ENCODE measurements at places on chromosomes 1 and 21. TPM values are rescaled to one million over a fixed set of nuclear protein-coding genes. Genes with fewer than 3 reads are reported as not detected.

The THEMIS2 gene
- 64.9 TPM for total RNA-seq

The LAMB3 gene
- total RNA-seq: 35.6 TPM

The CD52 gene
- 27.1 TPM for total RNA-seq

The CACNA1S gene
- total RNA-seq: not detected

The BRINP2 gene
- total RNA-seq: not detected

The PTPRF gene
- total RNA-seq: 270 TPM

The KCNH1 gene
- total RNA-seq: 0.26 TPM

The ARHGEF10L gene
- total RNA-seq: 37.0 TPM

The C1QTNF12 gene
- 2.9 TPM for total RNA-seq

The PLXNA2 gene
- 49.0 TPM for total RNA-seq

The NEK2 gene
- not detected for total RNA-seq

The ZMYND12 gene
- 1.3 TPM for total RNA-seq

The CCDC181 gene
- total RNA-seq: 0.58 TPM

The ITLN1 gene
- total RNA-seq: 0.48 TPM

The ATP1A2 gene
- 31.2 TPM for total RNA-seq

The PTPN7 gene
- total RNA-seq: 3.0 TPM

The FBXO2 gene
- 0.71 TPM for total RNA-seq

The KRTAP7-1 gene
- not detected for total RNA-seq

The SUSD4 gene
- total RNA-seq: not detected

All from mesenteric fat pad (tissue), 1 donor.